ENCODE measurements at places on chromosomes 6 and 20.

DNA sequence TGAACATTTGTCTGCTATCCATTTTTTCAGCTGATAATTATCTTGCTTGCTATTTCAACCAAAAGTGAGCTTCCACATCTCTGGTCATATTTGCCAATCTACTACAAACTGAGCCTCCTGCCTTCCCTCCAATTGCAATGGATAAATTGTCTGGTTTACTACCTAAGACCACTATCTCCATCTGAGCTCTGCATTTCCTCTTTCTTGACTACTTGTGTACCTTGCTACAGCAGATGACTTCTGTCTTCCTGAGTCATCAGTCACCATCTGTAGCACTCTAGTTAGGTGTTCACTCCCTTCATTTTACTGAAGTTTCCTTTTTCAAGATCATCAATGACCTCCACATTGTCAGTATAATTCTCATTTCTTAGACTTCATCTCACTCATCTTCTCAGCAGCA lies 33.5 kb upstream of the PHIP start:
- DNase-seq: no peak

GRCh38 chr6:100595456-100595855 lies 130.7 kb upstream of the SIM1 start:
- DNase-seq: no peak

DNA sequence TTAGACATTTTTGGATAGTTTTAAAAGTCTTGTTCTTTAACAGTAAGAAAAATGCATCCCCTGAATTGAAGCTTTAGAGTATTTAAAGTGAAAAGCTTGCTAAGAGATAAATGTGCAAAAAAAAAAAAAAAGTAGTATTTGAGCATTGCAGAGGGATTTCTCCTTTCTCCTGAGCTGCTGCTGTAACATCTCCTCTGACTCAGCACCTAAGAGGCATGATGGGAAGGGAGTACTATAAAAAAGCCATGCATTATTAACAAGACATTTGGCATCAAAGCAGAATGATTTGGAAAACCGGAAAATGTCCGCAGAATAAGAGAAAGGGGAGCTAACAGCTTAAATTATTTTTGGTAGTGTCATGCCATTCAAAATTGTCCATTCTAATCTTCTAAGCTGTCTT lies 27.9 kb downstream of the B4GALT5 start:
- no peak for DNase-seq

GRCh38 chr20:4973330-4974097 lies 27.8 kb downstream of the SLC23A2 start:
- peak; percentile 54 for DNase-seq

GRCh38 chr6:34810936-34811632 lies 19.2 kb downstream of the BLTP3A start:
- DNase-seq: no peak

- DNase-seq: no peak
These were observed 20.0 kb downstream of the ITPR3 start for GRCh38 chr6:33641144-33641543.

DNA sequence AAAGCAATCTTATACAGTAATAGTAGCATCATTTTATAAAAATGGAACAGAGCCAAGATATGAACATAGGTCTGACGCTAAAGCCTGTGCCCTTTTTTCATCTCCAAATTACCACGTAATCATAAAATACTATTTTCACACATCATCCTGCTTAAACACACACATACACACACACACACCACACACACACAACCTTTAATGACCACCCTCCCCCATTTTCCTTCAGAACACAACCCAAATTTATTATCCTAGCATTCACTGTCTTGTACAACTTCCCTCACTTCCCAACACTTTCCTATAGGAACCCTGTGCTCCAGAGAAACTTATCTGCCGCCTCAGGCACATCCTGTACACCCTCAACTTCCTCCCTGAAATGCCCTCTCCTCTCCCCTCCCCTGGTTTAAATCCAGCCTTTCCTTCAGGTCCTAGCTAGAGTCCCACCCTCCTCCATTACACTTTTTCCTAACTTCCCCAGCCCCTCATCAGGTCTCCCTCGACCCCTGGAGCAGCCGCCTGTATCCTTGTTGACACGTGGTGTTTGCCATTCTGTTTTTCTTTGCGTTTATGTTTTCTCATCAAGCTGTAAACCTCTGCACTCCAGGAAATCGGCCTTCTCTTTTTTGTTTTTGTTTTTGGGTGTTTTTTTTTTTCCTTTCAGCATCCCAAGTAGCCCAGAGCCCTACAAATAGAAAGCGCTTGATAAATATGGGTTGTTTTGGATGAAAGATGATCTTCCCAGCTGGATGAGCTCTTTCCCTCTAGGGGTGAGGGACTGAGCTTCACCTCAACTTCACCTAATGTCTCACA lies 968 bp upstream of the MMP24 start:
- no peak for DNase-seq

- no peak for DNase-seq
These were observed 41.1 kb upstream of the NKX2-2 start for GRCh38 chr20:21554985-21555384.

DNA sequence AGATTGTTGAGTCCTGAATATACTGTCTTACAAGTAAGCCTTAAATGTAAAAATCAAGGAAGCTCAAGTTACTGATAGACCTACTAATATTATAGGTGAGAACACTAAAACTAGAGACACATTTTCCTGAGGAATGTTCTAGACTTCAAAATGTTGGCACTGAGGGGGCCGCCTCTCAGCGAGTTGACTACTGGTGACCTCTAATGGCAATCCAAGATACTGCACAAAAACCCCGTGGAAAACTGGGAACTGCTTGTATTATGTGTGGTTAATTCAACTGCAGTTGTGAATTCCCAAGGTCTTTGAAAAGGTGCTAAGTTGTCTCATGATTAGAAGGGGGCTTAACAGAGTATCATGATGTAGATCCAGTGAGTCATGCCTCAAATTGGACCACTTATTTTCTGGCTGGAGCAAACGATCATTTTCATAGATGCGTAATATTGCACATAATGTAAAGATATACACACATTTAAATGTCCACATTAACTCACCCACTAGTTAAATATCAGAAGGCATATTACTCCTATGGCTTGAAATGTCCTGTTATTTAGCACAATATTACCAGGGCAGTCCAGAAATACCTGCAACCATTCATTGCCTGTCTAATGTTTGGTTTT lies 336.2 kb downstream of the FOXA2 start:
- no peak for DNase-seq

DNA sequence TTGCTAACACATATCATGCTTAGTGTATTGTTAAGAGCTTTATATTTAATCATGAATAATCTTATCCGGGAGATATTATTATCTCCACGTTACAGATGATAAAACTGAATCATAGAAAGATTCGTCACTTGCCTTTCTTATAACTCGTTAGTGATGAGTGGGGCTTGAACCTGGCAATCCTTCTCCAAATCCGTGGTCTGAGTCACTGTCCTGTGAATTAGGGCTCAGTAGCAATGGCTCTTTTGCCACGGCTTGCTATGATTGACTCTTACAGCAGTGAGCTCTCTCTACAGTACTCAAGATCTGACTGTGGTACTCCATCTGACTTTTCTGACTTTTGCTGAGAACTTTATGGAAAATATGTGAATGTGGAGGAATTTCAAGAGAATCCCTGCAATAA lies 246.9 kb downstream of the PACRG start:
- no peak for DNase-seq

- no peak for DNase-seq
These were observed 4.1 kb upstream of the C6orf141 start for GRCh38 chr6:49546331-49546730.

- no peak for DNase-seq
These were observed 20.3 kb downstream of the CST4 start for GRCh38 chr20:23668477-23668951.

DNA sequence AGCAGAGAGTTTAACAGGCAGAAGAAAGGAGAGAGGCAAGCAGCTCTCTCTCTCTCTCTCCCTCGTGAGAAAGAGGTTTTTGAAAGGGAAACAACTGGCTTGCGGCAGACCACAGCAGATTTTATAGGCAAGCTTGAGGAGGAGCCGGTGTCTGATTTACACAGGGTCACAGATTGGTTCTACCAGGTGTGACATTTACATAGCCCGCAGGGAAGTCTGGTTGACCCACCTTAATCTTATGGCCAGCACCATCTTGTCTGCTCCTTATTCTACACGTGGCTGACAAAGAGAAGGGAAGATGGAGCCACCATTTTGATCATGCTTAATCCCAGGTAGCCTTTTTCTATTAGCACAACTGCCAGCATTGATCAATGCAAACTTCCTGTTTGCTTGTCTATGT lies 65.4 kb downstream of the OR2J2 start:
- no peak for DNase-seq

DNA sequence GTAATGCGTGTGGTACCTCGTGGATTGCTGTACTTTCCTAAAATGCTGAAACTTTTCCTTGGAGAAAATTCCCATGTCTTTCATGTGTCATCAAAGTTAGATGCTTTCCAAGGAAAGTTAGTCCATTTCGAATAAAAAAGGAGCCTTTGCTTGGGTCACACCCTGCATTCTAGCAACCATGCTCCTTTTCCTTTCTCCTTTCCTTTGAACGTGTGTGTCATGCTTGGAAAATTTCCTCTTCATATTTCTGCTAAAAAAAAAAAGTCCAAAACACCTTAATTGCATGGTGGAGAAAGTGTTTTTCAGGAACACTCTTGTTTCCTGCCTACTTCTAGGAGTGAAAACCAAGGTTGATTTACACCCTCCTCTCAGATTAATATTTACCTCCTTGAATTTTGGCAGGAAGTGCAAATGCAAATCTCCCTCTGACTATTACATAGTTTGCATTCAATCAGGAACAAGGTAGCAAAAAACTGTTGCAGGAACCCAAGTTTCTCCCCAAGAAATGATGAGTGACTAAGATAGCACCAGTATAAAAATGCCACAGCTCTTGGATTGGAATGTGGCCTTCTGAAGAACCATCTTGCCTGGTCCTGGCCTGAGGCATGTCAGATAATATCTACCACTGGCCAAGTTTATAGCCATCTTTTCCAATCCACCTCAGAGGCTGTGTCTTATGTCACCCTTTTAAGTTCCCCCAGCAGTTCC lies 590.6 kb downstream of the QKI start:
- DNase-seq: no peak

- no peak for DNase-seq
These were observed 384.5 kb downstream of the SMOC2 start for GRCh38 chr6:168825226-168826077.

Measured in right hindlimb (tissue), 1 donor.